Brain pericyte (primary cell): ENCODE measurements at places on chromosomes 2 and 18.

DNA sequence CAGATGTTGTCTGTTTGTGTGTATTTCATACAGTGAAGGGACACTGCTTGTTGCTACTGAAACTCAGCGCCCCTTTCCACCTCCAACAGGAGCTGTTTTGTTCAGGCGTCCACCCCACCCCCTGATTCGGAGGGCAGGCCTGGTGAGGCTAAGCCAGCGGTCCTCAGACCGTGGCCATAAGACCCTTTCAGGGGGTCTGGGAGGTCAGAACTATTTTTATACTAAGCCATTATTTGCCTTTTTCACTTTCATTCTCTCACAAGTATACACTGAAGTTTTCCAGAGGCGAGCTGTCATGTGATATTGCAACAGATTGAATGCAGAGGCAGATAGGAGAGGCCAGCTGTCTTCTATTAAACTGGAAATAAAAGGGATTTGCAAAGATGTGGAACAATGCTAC is 39.7 kb upstream of the IGFBP5 start:
- DNase-seq, result no peak

DNA sequence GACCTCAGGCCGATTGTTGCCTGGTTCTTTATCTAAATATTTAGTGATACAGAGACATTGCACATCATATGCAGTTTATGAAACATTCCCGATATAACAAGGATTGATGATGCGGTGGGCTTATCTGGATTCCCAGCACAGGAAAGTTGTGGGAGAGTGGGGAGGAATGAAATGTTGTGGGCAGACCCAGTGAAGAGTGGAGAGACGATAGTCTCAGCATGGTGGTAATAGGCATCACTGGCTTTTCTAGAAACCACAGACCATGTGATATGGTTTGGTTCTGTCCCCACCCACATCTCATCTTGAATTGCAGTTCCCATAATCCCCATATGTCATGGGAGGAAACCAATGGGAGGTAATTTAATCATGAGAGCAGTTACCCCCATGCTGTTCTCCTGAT is 34.8 kb upstream of the RND3 start:
- no peak for DNase-seq

GRCh38 chr2:240632306-240632721 is 7.0 kb downstream of the GPR35 start:
- no peak for DNase-seq

DNA sequence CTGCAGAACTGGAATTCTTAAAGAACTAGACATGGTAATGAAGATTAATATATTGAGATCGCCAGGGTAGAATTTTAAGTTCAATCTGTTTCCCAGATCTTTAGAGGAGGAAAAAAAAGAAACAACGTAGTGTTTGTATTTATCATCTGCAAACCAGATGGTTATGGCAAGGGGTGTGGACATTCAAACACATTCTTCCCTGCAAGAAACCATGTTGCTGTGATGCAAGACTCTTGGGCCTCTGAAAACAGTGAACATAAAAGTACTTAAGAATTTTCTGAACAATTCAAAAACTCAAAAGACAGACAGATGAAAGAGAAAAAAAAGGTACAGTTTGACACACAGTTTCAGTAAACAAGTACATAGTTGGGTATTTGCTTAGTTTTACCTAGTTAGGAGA is 35.6 kb downstream of the COL5A2 start:
- no peak for DNase-seq

GRCh38 chr2:121866789-121867188 is 111.3 kb downstream of the TSN start:
- no peak for DNase-seq
